ENCODE measurements at places on chromosomes 5 and 9.

- DNase-seq, result no peak
Observed at GRCh38 chr9:136949239-136949816, 2.7 kb upstream of the LCN12 start.

GRCh38 chr5:67639976-67640375 is 443.4 kb upstream of the CD180 start:
- DNase-seq, result no peak

DNA sequence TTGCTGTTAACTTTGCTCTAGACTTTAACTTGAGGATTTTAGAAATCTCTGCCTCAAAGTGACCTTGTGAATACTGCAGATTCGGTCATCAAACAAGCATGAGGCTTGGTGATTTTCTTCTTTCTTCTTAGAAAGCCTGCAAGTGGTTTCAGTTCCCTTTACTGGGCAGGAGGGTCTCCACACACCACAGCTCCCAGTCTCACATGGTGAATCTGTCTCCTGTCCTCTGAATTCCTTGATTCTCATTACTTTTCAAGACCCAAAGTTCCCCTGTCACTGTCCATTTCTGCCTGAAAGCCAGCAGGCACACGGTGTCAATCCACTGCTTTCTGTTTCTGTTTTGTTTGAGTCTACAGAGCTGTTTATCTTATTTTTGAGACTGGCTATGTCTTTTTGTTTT is 14.1 kb downstream of the HSPB3 start:
- DNase-seq, result no peak

- DNase-seq, result no peak
Observed at GRCh38 chr5:138805096-138805495, 51.9 kb downstream of the CTNNA1 start.

GRCh38 chr9:35650341-35651158 is at the start of gene SIT1:
Gene SIT1, minus strand, starts transcription at chr9:35650931. Its CDS starts 78 bp downstream, at chr9:35650853.
- no peak for DNase-seq

DNA sequence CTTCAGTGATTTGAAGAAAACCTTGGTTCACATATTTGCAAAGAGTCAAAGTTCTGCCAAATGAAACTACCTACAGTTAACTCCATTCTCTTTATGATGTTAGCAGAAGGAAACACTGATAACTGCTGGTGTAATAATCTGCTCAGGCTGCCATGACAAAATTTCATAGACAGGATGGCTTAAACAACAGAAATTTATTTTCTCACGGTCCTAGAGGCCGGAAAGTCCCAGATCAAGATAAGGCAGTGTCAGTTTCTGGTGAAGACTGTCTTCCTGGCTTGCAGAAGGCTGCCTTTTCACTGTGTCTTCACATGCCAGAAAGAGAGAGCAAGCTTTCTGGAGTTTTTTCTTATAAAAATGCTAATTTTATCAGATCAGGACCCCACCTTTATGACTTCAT is 102.4 kb upstream of the PARP8 start:
- DNase-seq, result no peak

- no peak for DNase-seq
Observed at GRCh38 chr5:150109921-150110320, 23.6 kb upstream of the CSF1R start.

GRCh38 chr5:7927466-7928375 is 58.8 kb downstream of the MTRR start:
- no peak for DNase-seq

DNA sequence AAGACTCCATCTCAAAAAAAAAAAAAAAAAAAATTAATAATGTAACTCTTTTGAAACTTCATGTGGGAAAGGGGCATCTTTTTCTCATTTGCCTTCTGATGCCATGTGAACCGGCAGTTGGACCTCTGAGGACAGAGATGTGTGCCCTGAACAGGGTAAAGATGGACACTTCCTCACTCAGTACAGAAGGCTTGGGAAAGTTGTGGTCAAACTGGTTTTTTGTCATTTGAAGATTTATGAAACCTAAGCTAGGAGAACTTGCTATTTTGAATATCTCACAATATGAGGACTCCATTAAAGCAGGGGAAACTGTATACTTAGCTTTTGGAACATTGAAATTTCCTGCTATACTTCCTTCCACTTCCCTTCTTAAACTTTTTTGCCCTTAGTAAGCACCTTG is 147.5 kb upstream of the ALDH1B1 start:
- no peak for DNase-seq

DNA sequence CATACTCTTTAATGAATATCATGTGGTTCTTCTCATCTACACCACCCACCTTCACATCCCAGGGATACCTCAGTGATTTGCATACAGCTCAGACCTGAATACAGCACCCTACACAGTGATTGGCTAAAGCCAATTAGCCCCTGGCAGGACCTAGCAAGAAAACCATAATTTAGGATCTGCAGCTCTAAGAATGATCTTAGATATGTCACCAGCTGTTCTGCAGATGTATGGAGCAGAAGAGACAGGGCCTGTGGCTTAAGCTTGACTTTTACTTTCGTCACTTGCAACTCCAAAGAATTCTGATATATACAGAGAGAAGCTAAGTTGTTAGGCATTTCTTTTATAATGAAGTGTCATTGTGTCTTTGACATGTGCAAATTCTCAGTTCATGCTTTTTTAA is 483.2 kb upstream of the C9orf72 start:
- DNase-seq, result no peak

DNA sequence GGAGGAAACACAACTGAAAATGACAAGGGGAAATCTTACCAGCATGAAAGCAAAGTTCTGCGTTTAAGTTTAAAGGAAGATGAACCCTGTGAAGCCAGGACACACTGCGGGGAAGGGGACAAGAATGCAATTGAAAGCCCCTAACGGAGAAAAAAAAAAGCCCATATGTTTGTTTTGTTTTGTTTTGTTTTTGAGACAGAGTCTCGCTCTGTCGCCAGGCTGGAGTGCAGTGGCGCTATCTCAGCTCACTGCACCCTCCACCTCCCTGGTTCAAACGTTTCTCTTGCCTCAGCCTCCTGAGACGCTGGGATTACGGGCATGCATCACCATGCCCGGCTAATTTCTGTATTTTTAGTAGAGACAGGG is 2.9 kb downstream of the STK10 start:
- DNase-seq, result no peak

DNA sequence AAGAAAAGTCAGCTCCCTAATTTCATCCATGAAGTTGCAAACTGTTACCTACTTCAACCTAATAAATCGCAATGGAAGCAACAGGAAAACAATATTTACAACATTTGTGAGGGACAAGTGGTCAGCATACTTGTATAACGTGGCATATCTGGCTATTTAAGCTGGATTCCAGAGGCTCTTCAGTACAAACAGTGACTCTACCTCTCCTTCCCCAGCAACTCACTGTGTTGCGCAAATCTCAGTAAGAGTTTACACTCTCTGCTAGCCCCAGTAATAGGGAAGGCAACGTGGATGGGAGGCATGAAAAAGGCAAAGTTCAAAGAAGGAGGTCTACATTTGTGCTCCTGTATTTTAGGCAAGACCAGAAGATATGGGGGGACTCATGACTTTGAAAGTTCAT is 18.9 kb upstream of the SEMA5A start:
- no peak for DNase-seq

DNA sequence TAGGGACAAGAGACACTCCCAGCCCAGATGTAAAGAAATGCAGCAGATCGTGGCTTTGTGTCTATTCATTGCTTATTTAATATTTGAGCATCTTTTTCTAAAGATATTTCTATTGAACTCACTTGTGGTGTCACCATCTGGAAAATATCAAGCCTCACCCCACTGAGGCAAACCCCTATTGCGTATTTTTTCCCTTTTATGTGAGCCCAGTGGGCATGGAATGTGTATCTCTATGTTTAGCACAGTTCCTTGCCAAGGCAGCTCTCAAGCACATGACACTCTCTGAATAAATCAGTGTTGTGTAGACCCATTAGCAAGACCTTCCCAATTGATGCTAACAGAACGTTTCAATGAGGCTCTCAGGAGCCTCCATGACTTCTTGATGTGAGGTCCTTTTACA is 81.6 kb downstream of the TMEM174 start:
- DNase-seq, result no peak

- DNase-seq, result no peak
Observed at GRCh38 chr5:110517396-110517795, 209.1 kb downstream of the TMEM232 start.

DNA sequence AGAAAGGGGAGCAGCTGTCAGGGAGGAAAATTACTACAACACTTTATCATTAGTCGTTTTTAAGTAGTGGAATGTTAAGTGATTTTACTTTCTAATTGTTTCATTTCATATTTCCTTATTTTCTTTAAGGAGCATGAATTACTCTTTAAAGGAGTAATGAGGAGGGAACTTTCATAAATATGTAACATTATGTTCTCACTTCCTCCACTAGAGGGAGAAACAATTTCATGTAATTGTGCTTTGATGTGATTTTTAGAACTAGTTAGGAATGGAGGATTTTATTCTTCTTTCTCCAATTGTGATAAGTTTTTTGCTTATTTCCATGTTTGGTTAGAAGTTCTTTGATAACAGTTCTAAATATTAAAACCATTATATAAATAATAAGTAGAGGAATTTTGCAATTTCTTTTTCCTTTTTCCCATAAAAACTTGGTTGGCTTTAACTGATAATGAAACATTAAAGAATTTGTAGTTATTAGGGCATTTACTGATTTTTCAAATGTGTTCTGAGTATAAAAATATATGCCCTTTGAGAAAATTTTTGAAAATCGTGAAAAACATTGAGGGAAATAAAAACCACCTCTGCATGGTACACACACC is 25.6 kb downstream of the CEP78 start:
- no peak for DNase-seq

- no peak for DNase-seq
Observed at GRCh38 chr5:107541400-107541799, 129.3 kb downstream of the EFNA5 start.

DNA sequence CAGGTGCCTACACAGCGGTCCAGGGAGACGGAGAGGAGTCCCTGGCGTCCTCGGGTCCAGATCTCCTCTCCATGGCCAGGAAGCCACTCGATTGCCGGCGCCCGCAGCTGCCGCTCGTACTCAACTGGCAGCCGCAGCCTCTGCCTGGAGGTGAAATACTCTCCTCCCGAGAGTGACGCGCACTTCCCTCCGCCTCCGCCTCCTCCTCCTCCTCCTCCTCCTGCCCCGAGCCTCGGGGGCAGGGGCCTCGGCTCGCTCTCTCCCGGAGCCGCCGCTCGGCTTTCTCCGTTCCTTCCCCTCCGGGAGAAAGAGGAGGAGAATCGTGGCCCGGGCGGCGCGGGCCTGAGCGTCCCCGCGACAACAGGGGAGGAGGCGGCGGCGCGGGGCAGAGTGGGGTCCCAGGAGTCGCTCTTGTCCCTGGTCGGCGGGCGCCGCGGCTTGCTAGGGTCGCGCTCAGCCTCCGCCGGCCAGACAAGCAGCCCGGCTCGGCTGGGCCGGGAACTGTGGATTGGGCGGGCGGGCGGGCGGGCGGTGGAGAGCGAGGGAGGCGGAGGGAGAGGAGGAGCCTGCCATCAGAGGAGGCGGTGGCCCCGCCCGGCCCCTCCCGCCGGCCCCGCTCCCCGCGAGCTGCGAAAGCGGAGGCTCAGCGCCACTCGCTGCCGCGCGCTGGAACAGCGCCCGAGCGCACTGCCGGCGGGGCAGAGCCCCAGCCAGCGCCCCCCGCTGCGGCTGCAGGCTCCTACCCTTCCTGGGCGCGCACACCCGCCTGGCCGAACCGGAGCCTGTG is at the start of gene CEMIP2:
Gene CEMIP2, minus strand, starts transcription at position 126 of the 787 bp plus-strand sequence. CDS start 18,140 bp downstream, outside the sequence.
- DNase-seq, result peak; percentile 80

GRCh38 chr9:35690614-35691333 is 1.0 kb upstream of the TPM2 start:
- no peak for DNase-seq

- DNase-seq, result no peak
Observed at GRCh38 chr5:171420431-171421241, 1.2 kb downstream of the FGF18 start.

DNA sequence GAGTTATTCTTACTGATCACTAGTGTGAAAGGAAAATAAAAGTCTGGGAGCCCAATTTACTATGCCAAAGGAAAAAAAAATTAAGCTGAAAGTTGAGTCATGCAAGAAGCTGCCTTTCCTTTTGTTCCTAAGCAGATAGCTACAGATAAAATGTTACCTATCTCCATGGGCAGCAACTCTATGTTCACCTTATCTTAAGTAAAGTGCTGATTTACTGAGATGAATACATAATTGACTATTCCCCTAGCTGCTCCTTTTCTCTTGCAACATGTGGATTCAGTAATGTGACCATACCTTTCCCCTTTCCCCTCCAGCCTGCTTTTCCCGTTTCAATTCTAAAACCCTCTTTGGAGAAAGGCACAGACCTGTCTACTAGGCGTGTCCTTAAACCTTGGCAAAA is 62.7 kb upstream of the NR5A1 start:
- no peak for DNase-seq

- no peak for DNase-seq
Observed at GRCh38 chr9:75039801-75040200, 11.7 kb upstream of the CARNMT1 start.

- peak; percentile 46 for DNase-seq
Observed at GRCh38 chr9:127199001-127199791, 65.4 kb upstream of the GARNL3 start.
